ENCODE measurements at places on chromosomes 7 and 10.

DNA sequence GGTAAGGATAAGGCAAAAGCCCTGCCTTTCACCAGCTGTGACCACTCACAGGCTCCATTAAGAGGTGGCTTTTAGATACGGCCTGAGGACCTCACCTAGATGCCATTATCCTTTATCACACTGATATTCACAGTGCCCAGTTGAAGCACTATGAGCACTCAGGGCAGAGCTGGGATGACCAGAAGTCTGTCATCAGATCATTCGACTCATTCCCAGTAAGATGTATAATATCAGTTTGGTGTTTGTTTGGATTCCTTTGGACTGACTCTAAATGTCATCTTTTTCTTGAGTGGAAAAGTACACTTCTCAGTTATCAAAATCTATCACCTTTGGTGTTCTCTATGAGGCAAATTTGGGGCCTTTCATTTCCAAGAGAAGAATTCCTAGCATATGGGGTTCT lies 18.7 kb downstream of the CCDC136 start:
- DNase-seq: no peak

- DNase-seq: no peak
These were observed 33.2 kb downstream of the KMT2C start for GRCh38 chr7:152402384-152403250.

DNA sequence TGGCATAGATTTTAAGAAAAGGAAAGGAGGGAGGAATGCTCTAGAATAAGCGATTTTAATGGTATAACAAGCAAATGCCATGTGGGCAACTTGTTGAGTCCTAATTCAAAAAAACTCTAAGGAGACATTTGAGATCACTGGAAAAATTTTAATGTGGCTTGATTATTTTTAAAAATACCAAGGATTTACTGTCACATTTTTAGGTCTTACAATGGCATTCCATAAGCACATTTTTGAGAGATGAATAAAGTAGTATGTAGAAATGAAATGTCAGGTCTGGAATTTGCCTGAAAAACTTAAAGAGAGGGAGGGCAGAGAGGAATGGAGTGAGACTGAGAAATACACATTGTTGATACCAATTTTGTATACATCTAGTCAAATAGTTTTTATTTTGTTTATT lies 20.3 kb downstream of the NCAPG2 start:
- no peak for DNase-seq

GRCh38 chr10:55098452-55098851 lies 297.4 kb upstream of the PCDH15 start:
- DNase-seq: no peak

- no peak for DNase-seq
These were observed 243.6 kb upstream of the PTER start for GRCh38 chr10:16193241-16193640.

DNA sequence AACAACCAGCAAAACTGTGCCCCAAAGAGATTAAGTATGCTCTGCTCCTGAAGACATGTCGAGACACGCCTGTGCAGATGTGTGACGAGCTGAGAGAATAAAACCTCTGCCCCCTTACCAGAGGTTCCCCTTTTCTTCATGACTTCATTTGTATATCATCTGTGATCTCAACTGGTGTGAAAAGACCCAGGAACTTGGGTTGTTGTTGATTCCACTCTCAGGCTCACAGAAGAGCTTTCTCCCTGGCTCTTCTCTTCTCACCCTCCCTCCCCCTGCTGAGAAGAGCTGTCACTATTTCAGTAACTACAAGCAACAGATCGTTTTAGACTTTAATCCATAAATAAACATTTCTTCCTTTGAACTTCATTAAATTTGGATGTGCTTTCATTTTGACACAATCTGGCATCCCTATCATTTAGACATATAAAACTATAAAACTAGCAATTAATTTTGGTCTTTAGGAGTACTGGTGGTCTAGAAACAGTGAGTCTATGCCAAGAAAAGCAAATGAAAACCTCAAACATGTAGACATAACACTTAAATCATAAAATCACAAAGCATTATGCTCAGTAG lies 179.3 kb upstream of the FZD8 start:
- DNase-seq: peak; percentile 14

- DNase-seq: no peak
These were observed 304.9 kb downstream of the IPMK start for GRCh38 chr10:57962839-57963238.

GRCh38 chr10:110876000-110876399 lies 4.3 kb downstream of the PDCD4 start:
- DNase-seq: no peak

GRCh38 chr10:34538281-34538829 lies 276.7 kb downstream of the PARD3 start:
- DNase-seq: no peak

DNA sequence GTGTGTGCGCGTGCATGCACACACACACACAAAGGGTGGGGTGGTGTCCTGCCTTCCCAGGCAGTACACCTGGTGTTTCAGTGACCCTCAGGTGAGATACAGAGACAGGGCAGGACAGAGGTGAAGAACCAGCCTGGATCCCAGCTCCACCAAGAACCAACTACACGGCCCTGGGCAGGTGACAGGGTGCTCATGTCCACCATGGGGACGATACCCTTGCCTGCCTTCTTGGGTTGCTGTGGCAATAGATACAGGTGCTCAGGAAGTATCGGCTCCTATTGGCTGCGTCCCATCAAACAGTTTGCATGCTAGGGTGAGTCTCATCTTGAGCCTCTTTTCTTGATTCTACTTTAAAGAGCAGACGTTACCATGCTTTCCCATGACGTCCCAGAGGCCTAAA lies 33.7 kb upstream of the CXCL12 start:
- DNase-seq: no peak

GRCh38 chr10:29176845-29177832 lies 111.7 kb upstream of the LYZL1 start:
- DNase-seq: no peak

- no peak for DNase-seq
These were observed 81.1 kb downstream of the CTTNBP2 start for GRCh38 chr7:117791877-117792780.

DNA sequence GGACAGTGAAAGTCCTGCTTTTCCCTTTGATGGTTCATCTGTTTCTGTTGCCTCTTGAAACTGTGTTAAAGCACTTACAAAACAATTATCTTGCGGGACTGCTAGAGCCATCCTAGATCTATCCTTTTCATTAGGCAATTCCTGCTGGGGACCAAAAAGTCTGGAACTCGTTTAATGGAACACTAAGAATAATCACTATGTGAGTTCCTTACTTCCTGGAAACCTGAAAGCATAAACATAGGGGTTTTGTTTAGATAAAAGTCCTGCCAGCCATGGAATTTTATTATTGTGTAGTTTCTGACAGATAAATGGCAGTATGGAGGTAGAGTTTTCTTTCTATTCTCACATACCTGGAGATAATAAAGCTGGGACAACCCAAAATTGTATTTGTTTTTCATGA lies 1133.3 kb downstream of the SORCS3 start:
- no peak for DNase-seq

DNA sequence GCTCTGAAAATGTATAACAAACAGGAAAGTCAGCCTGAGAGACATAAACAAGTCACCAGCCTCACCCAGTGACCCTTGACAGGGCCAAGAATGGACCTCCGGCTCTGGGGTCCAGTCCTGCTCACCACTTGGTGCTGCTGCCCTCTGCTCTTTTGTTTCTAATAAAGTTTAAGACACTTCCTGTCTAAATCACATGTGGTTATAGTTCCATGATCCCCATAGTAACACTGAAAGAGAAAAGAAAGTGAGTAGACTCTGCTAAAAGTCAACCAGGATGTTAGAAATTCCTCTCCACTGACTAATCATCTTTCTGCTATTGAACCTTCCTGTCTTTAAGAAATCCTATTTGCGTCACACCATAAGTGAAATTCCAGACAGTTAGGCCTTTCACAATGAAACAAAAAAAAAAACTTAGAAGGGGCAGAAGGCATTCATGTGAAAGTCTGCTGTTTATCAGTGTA lies 179.2 kb upstream of the BET1 start:
- DNase-seq: no peak

DNA sequence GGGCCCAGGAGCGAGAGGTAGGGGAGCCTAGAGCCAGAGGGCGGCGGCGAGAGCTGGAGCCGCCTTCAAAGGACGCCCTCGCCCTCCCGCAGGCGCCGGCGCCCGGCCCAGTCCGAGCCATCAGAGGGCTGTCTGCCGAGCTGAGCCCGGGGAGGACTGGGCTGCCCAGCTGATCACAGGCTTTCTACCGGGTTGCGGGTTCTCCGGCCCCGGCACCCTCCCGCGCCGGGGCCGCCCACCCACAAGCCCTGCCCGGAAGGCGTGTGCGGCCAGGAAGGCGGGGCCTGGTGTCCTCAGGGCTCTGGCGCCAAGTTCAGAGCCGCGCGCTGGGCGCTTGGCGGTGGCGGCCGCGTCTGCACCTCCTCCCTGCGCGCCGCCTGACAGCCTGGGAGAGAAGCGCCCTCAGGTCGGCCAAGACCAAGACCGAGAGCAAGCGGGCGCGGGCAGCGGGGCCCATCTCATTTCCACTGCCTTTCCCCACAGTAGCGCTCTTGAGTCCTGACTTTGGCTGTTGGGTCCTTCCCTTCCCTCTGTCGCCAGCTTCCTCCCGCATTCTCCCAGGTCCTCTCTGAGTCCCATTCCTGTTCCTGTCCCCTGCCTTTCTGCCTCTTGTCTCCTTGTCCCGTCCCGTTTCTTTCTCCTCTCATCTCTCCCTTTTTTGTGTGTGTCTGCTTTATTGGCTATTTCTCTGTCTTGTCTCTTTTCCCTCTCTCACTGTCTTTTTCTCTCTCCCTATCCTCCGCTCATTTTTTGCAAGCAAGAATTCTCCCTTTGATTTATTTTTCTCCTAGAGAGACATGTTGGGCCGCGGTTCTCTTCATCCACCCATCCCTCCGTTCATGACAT lies 60.6 kb upstream of the MSMB start:
- DNase-seq: peak; percentile 36

DNA sequence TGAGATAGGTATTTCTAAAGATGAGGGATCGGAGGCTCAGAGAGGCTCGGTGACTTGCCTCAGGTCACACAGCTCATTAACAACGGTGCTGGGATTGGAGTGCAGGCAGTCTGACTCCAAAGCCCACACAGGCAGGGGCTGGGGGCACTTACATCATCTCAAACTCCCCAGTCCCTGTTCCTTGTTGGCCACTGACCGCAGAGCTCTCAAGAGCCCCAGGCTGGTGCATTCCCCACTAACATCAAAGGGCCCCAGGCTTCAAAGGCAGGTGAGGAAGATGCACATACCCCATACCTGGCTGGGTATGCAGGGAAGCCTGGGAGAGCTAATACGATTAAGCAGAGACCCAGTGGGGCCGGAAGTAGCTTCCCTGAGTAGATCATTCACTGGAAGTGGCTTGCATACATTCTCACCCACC lies 13.7 kb upstream of the NODAL start:
- DNase-seq: no peak

DNA sequence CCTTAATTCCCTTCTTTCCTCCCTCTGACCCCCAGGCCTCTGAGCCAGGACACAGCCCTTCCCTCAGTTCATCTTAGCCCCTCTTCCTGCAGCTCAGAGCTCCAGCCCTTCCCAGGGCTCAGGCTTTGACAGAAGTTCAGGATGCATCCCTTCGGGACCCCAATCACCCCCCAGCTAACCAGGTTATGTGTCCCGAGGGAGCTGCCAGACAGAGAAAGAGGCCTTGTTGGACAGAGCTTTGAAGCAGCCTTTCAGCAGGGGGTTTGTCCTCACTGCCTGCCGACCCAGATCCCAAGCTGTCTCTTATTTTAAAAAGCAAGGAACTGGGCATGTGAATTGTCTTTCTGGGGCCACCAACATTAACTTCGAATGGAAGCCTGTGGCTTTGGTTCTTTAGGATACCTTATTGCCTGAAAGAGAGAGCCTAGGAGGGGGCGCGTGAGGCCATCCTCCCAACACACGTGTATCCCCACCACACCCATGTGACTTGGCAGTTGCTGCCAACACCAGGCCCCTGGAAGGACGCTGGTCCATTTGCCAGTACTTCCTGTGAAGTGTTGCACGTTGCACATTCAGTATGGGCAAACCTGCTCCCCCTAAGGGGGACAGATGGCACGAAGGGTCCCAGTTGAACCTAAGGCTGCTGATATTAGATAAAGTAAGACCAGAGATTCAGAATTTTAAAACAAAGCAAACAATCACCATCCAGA lies 858 bp downstream of the CCDC136 start:
- no peak for DNase-seq

DNA sequence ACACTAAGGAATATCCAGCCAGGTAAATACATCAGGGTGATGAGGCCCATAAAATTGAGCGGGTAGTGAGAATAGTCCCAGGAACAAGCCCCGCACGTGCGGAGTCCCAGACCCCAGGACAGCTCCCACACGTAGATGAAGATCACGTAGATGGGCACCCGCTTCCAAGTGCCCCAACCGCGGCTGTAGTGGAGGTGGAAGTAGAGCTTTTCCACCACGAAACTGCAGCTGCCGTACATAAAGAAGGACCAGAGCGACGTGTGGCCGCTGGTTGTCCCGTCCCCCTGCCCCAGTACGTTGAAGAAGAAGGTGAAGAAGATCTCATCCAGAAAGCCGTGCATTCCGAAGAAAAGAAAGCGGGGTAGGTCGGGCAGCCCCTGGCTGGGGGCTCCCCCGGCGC lies 948 bp downstream of the TMEM229A start:
- DNase-seq: no peak

- DNase-seq: no peak
These were observed 176.7 kb downstream of the ADARB2 start for GRCh38 chr10:1560535-1561192.

- no peak for DNase-seq
These were observed 7.4 kb downstream of the AVL9 start for GRCh38 chr7:32502728-32503127.

DNA sequence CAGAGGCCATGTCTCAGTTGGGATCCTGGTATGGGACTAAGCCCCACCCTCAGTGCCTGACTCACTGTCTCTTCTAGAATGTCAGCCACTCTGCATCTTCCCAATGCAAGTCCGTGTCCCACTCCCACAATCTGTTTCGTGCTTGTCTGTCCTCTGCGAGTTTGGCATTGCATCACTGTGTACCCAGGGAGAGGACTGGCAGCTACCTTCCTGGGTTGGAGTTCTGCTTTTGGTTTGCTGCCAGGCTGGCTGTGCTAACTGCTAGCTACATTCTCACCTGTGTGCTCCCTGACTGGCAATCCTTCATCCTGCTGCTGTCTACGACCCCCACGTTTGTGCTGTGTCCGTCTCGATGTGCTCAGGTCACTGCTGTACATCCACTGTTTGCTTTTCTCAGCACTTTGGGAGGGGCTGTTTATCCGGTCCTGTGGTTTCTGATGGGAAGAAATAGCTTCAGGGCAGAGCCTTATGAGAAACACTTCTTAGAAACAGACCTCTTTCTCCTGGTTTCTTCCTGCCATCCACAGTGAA lies 56.0 kb upstream of the GLI3 start:
- no peak for DNase-seq

- DNase-seq: no peak
These were observed 100.2 kb downstream of the GPR85 start for GRCh38 chr7:112986256-112987031.

- DNase-seq: peak; percentile 45
These were observed 26.5 kb downstream of the ASNS start for GRCh38 chr7:97845622-97846203.

GRCh38 chr10:95236068-95236903 lies 42.2 kb downstream of the ACSM6 start:
- no peak for DNase-seq

GRCh38 chr7:14841086-14841485 lies 61.5 kb downstream of the DGKB start:
- no peak for DNase-seq

- DNase-seq: no peak
These were observed 123.7 kb upstream of the AOAH start for GRCh38 chr7:36847946-36848345.

- no peak for DNase-seq
These were observed 8.4 kb upstream of the LFNG start for GRCh38 chr7:2510909-2511768.
